Frontal cortex (tissue), 4 donors: ENCODE measurements at places on chromosomes 1 and 21. TPM values are rescaled to one million over a fixed set of nuclear protein-coding genes. Genes with fewer than 3 reads are reported as not detected.

ZSWIM5 gene
- 15.9 TPM for total RNA-seq

WNT3A gene
- not detected for total RNA-seq

CD53 gene
- 9.8 TPM for total RNA-seq

SLC9C2 gene
- 3.7 TPM for total RNA-seq

DEDD gene
- 21.6 TPM for total RNA-seq

LRRC53 gene
- under 0.01 TPM for total RNA-seq

SLC66A1 gene
- total RNA-seq: 17.9 TPM

PIK3CD gene
- 10.6 TPM for total RNA-seq

KCNK2 gene
- 78.7 TPM for total RNA-seq

RHCE gene
- total RNA-seq: under 0.01 TPM

GPR61 gene
- 4.9 TPM for total RNA-seq

ZBTB48 gene
- 11.4 TPM for total RNA-seq

ROR1 gene
- 2.0 TPM for total RNA-seq

CDKN2C gene
- total RNA-seq: 6.1 TPM

G0S2 gene
- 1.6 TPM for total RNA-seq

IVL gene
- total RNA-seq: not detected

TYW3 gene
- total RNA-seq: 4.9 TPM

SPATA45 gene
- 2.0 TPM for total RNA-seq

HPDL gene
- 1.6 TPM for total RNA-seq

KMO gene
- 0.82 TPM for total RNA-seq

NTRK1 gene
- total RNA-seq: 0.41 TPM

STIL gene
- total RNA-seq: 7.7 TPM

GADD45A gene
- total RNA-seq: 6.1 TPM

GPR37L1 gene
- 0.82 TPM for total RNA-seq

TMIGD3 gene
- total RNA-seq: 1.2 TPM

ATAD3A gene
- total RNA-seq: 9.0 TPM

FCER1G gene
- 2.0 TPM for total RNA-seq

DNALI1 gene
- total RNA-seq: 2.9 TPM

SPRR2E gene
- total RNA-seq: not detected

MAP10 gene
- total RNA-seq: 9.8 TPM

PSRC1 gene
- total RNA-seq: 7.7 TPM

ACTL8 gene
- under 0.01 TPM for total RNA-seq

MCOLN3 gene
- total RNA-seq: not detected

C1QTNF12 gene
- total RNA-seq: not detected

MAPKAPK2 gene
- 7.3 TPM for total RNA-seq

KCNN3 gene
- 2.4 TPM for total RNA-seq

FCRL1 gene
- not detected for total RNA-seq

FNDC5 gene
- 15.5 TPM for total RNA-seq

FLG gene
- total RNA-seq: under 0.01 TPM

MROH9 gene
- not detected for total RNA-seq
